ENCODE measurements at places on chromosomes 5 and 9.

- peak; percentile 41 for DNase-seq
Measured at GRCh38 chr5:141475625-141476131, at the start of gene PCDHGC3. TSS of gene PCDHGC3 (plus strand) at chr5:141475966. CDS start at chr5:141476117, 151 bp downstream.

DNA sequence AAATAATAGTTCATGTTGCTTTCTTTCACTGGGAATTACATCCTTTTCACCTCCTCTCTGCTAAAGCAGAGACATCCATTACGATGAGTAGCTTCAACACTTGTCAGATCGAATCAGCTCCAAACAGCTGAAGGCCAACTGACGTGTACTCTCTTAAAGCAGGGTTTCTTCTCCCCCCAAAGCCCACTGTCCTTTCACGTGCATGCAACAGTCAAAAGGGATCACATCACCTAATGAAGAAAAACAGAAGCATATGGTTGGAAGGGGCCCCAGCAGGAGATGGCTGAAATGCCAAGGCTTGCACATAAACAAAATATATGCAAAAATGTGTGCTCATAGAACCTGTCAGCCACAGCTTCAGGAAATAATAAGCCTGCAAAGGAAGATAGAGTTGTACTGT is 421.6 kb downstream of the ANXA1 start:
- no peak for DNase-seq

GRCh38 chr9:135249711-135250110 is 162.2 kb downstream of the OLFM1 start:
- DNase-seq = no peak

- no peak for DNase-seq
Measured at GRCh38 chr9:125966959-125967711, 220.0 kb downstream of the PBX3 start.

DNA sequence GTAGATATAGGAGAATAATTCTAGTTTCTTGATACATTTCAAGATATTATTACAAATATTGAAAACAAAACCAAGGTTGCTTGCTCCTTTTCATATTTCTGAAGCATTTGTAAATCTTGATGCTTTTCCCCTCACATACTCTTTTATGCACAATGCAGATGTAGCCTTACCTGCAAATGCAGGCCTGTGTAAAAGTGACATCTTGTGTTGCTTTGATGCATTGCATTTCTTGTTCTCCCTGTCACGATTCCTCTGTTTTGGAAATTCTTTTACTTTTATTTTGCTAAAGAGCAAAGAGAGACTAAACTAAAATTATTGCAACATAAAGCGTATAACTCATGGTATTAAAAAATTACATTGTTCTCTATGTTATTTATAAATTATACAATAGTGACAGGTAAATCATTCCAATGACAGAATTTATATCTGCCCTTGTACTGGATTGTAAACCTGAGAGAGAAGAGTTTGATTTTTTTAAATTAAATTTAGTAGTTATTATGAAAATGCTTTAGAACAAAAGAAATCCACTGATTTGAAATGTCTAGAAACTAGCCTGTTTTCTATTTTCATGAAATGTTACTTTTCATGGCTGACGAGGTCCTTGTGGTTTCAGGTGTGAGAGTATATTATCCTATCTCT is 970.0 kb downstream of the MAT2B start:
- no peak for DNase-seq

GRCh38 chr9:128411364-128412119 is 9.1 kb upstream of the CERCAM start:
- no peak for DNase-seq

DNA sequence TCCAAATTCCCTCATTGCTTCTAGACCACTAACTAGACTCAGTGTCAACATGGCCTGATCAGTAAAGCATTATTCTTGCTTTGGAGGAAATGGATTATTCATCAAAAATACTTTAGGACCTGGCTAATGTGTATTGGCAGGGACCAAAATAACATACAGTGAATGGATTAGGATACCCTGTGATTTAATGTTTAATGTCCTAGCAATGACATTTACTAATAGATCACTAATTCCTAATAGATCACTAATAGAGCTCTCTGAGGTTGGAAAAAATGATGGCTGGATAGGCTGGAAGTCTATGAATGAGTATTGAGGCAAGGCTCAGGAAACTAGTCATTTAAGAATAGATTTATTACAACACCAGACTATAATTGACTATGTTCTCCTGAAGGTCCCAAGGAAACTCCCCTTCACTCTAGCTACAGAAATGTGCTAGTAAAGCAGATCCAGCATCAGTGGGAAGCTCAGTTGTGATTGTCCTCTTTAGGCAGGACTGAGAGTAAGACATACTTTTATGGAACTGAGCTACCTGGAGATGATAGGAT is 46.1 kb upstream of the CHSY3 start:
- no peak for DNase-seq

GRCh38 chr5:74156728-74157383 is 483.7 kb downstream of the ENC1 start:
- DNase-seq = no peak
